Ecto neural progenitor cell (in vitro differentiated cells): ENCODE measurements at places on chromosomes 6 and 20.

GRCh38 chr20:37726971-37727956, 33.4 kb downstream of the CTNNBL1 start:
- DNase-seq, result peak; percentile 71

- no peak for DNase-seq
Observed at GRCh38 chr20:64152906-64153305, 11.3 kb upstream of the MYT1 start.

DNA sequence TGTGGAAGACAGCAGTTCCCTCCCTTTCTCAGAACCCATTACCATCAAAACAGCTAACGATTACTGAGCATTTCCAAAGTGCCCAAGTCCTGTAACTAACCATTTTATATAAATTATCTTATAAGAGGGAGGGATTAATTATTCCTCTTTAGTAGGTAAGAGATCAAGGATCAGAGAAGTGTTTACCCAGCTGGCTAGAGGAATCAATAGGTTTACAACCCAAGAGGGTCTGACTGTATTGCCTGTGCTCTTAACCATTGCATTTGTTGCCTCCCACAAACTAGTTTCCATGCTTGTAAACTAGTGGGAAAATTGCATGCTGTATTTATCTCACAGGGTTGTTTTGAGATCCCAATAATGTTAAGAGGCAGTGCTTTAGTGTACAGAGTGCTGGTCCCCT, 3.7 kb upstream of the DBNDD2 start:
- DNase-seq, result no peak

DNA sequence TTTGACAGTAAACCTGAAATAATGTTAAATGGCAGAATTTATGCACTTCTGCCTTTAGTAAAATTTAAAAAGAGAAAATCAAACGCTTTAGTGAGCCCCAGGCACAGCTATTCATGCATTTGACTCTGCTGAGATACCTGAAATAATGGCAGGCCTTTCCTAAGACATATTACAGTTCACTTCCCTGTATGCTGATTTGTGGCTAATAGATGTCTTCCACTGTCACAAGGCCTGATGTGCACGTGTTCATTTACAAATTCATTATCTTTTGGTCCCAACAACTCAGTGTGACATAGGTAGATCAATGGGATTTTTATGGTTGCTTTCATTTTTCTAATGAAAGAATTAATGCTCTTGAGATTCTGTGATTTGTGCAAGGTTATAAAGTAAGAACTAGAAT, 449.7 kb upstream of the RGS17 start:
- DNase-seq, result no peak

DNA sequence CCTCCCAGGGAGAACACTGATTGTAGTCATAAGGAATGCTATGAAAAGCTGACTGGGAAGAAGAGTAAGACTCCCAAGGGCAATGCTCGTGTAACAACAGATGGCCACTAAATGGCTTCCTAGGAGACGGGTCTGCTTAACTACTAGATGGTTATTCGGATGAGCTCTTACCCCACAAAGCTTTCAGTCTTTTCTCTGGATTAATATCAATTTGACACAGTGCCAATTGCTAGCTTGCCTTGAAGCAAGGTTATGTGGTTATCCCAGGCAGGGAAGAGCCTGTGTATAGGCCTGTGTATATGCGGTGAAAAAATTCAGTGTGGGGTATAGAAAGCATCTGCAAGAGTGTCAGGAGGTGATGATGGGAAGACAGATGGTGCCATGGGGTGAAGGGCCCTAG, 86.4 kb upstream of the NOX3 start:
- DNase-seq, result no peak

- no peak for DNase-seq
Observed at GRCh38 chr20:31496761-31497295, 17.4 kb upstream of the HM13 start.

- no peak for DNase-seq
Observed at GRCh38 chr6:108798670-108799353, 49.4 kb upstream of the ARMC2 start.

GRCh38 chr20:3105256-3106137, 21.0 kb upstream of the AVP start:
- no peak for DNase-seq

DNA sequence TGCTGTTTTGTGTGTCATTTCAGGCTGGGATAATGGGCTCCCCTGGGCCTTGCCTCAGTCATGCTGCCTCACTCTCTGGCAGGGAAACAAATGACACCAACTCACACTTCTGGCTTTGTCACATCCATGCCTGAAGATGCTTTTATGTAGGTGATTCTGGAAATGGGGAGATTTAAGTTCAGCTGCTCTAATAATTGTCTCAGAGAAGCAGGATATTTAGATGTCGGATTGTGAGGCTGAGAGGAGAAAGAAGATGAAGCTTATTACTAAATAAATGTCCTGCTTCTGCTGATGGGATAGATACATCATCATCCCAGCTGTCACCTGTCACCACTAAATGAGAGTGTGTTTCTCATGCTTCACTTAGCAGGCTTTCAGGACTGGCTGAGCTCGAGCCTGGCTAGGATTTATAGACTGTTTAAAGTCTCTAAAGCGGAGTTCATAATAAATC, 480.2 kb upstream of the SPTLC3 start:
- no peak for DNase-seq

DNA sequence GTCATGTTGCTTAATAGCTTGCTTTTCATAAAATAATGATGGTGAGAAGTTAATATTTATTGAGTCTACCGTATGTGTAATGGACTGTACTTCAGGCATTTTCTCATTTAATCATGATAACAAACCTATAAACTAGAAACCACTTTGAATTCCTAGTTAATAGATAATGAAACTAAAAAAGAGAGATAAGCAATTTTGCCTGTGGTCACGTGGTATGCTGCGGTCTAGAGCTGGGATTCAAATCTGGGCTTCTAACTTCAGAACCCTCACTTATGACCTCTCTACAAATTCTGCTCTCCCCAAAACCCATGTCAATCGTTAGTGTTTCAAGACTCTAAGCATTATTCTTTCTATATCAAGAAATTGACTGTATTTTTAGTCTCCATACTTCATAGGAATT, 700.7 kb downstream of the PRKN start:
- no peak for DNase-seq

GRCh38 chr20:62885046-62885895, 23.6 kb upstream of the TCFL5 start:
- no peak for DNase-seq
